ENCODE measurements at places on chromosomes 5 and 9.

DNA sequence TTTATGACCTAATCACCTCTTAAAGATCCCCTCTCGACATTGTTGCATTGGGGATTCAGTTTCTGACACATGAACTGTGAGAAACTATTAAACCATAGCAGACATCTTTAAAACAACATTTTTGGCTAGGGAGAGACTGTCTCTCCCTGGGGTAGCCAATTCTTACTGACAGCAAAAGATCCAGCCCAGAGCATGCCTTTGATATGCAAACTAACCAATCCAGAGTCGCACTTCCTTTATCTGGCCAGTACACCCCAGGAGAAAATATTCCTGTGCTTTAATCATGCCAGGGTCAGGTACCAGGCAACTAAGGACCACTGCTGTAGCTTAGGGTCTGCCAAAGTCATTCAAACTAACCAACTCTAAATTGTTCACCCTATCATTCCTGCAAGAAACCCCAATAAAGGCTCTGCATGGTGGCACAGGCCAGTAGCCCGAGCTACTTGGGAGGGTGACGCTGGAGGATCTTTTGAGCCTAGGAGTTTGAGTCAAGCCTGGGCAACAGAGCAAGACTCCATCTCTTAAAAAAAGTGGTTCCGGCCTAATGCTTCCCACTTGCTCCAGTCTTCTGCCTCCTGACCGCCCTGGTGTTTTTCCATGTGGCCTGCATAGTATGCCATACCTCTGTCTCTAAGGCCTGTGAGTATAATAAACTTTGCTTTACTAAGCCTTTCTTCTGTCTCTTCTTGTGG, 62.3 kb upstream of the DAPK1 start:
- no peak for DNase-seq

DNA sequence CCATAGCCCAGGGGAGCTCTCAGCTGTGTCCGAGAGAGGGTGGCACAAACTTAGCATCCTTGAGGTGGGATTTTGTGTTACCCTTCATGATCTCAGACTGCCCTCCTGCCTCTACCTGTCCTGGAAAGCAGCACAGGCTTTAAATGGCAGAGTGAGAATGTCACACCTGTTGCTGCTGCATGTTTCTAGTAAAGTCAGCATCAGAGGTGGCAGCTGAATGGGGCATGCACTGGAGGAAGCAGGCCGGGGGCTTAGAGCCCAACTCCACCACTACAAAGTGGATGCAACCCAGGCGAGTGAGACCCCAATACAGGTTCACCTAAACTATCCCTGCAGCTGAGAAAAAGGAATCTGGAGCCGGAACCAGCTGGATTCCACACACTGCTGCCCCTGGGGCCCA, 51.6 kb downstream of the MACROH2A1 start:
- no peak for DNase-seq

- no peak for DNase-seq
These were observed 2.9 kb upstream of the PTGER4 start for GRCh38 chr5:40676613-40677343.

- DNase-seq, result no peak
These were observed 6.9 kb downstream of the OBP2B start for GRCh38 chr9:133202145-133202513.

DNA sequence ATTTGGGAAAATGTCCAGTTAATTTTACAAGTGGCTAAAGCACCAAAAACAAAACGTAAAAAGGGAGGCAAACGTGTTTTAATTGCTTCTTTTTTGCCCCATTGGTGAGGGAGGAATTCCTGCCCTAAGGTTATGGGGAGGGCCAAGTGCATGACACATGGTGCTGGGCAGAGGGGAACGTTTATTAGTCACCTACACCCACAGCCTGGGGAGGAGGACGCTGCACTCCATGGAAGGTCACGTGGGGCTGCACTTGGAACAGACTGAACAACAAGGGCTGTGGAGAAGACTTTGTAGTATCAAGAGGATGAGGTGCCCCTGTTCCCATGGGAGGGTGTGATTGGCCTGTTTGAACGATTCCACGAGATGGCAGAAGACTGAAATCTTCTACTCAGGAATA, 13.7 kb upstream of the ADAMTS16 start:
- no peak for DNase-seq

DNA sequence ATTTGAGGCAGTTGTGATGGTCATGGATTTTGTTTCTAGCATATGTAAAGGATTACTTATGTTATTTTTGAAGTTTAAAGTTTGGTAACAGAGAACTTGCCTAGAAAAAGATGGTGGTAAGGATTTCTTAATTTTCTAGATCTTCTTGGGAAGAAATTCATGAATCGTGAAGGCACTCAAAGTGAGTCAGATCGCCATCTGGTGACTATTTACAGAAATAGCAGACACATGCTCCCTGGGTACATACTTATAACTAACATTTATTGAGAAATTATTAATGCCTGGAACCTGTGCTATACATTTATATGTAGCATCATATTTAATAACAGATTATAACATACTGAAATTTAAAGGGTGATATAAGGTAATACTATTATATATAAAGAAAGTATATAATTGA, 299.7 kb downstream of the IZUMO3 start:
- no peak for DNase-seq
